ENCODE measurements at places on chromosomes 6 and 20.

DNA sequence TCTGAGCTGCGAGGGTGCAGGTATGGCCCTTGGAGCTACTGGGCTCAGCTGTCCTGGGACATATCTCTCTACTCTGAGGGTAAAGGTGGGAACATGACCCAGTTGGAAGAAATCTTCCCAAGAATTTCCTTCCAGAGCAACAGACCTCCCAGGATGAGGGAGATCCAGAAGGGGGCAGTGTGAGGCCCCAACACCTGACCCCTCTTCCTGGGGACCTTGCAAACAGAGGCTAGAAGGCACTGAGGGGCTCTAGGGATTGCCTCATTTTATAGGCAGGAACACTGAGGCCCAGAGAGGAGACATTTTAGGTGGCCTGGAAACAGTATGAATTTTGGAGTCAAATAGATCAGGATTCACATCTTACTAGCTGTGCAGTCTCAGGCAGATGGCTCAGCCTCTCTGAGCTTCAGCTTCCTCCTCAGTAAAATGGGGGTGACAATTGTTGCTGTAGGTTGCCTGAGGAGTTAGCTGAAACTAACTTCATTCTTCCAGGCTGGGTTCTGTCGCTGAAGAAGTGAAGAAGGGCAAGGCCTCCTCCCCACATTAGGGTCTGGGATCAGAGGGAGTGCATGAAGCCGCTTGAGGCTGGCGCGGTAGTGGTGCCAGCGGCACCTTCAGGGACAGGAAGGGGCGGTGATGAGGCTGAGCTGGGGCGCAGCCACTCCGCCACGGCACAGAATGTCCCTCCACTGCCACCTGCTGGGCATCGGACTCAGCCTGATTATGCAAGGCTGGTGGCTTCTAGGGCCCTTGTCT lies 11.4 kb downstream of the KCNK17 start:
- DNase-seq: peak; percentile 90

DNA sequence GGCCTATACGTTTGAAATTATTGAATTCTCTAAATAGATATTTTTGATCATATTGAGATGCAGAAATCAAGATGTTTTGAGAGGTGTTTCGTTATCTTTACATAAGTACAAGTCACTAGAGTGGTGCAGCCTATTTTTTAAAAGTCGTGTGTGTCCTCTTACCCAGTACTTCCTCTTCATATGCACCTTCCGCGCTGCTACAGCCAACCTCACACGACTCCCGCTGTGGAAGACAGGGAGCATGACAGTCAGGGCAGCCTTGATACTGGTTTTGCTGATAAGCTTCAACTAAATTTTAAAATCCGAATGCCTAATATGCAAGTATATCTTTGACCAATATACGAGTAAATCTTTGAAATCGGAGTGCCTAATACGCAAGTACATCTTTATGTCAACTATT lies 16.3 kb downstream of the ROS1 start:
- no peak for DNase-seq

GRCh38 chr6:6438286-6438685 lies 117.8 kb upstream of the F13A1 start:
- no peak for DNase-seq

- no peak for DNase-seq
These were observed 8.2 kb downstream of the ATRN start for GRCh38 chr20:3479025-3479424.

- no peak for DNase-seq
These were observed 381 bp upstream of the PEX7 start for GRCh38 chr6:136822046-136822375.

GRCh38 chr6:111478064-111478476 lies 4.9 kb downstream of the REV3L start:
- no peak for DNase-seq

DNA sequence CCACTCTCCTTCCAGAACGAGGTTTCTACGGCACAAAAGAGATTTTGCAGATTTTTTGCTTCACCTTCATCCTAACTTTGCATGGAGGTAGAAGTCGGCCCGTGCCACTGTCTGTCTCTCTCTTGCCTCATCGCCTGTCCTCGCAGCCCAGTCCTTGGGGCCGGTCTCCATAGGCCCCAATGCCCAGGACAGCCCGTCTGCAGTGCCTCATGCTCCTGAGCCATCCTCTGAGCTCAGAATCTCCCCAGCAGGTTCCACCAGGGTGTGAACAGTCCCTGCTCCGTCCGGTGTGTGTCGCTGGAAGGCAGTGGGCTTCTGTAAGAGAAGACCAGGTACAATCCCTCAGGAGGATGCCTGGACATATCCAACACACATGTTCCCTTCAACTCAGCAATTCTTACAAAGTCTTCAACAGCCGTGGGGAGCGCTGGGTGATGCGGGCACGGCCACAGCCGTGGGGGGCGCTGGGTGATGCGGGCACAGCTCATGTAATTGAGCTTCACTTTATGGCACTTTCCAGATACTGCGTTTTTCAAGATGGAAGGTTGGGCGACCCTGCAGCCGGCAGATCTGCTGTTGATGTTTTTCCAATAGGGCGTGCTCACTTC lies 231.9 kb downstream of the DLL1 start:
- DNase-seq: no peak

- DNase-seq: peak; percentile 68
These were observed 746 bp downstream of the BACH2 start for GRCh38 chr6:90295854-90296340.

DNA sequence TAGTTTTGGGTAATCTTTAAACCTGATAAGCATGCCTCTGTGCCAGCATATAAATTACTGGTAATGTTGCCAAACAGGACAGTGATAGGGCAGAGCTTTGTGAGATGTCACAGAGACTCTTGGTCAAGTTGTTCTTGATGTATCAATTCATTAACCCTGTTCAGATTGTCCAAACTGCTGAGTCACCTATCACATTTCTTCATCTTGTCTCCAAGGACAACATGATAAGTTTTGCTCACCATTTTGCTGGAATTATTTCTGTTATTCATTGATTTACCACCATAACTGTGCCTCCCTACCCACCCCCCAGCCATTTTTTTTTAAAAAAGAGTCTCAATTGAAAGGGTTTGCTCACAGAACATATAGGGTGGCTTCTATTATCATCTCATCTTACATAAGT lies 19.5 kb upstream of the GMNN start:
- DNase-seq: no peak
